ENCODE measurements at places on chromosomes 3 and 15.
A peak's percentile ranks its signal among the peaks of the same experiment; 100 is the strongest.

DNA sequence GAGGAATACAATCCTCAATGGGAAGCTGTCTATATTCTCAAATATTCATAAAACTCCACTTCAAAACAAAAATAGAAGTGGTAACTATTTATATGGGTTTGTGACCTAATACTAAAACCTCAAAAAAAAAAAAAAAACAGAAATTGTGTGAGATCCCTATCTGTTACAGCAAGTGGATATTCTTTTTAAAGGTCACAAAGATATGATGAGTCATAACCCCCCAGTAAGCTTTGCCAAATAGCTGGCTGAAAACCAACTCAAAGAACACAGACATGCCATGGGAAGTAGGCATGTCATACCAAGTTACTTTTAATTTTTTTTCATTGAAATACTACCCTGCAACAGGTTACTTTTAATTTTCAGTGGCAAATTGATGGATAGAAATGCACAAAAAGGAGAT, 62.5 kb downstream of the CBLB start:
- DNase-seq, result no peak

DNA sequence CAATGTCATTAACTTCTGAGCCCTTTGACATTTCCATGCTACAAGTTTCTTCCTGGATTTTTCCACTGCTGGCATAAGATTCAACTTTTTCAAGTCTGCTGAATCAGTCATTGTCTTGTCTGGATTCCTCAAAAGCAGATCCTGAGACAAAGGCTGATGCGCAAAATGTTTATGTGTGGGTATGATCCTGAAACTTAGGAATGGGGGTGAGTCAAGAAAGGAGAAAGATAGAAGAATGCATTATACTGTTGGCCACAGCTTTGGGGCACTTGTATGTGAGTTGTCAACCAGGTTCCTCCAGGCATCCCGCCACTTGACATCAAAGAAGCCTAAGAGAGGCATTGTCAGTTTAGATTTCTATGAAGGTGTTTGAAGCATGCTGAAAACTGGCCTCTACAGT, 50.4 kb downstream of the FOXB1 start:
- no peak for DNase-seq

DNA sequence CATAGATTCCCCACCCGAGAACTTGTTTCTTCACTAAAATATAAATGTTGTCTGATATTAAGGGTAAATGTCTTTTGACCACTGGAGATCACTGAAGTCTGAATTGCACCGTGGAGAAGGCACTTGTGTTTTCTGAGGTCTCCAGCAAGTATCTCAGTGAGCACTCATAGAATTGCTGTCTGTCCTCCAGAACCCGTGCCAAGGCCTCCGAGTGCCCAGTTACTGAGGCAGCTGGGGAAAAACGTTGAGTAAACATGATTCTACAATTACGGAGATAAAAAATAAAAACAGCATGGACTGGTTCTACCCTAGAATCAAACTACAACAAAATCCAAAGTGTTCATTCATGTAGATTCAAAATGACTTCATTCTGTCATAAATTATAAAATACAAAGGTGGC, 60.0 kb downstream of the MLH1 start:
- DNase-seq, result no peak

DNA sequence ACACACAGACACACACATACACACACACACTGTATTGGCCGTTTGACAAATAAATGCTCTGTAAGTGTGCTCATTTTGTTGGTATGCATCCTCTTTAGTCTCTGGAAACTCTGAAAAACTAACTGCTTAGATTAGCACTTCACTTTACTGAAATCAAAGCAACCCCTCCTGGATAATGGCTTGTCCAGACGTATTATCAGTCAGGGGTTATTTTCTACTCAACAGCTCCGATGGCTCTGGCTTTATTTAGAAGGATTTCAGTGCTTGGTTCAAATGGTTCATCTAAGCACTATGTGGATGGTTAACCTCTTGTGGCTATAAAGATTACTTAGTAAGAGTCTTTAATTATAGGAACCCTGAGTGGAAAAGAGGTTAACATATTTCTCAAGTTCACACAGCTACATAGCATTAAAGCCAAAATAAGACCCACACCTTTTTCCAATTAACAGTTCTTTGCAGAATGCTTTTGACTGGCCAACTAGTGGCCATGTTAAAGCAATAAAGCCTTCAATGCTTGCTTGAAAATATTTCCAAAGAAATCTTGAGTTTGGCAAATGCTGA, 516.1 kb upstream of the NAALADL2 start:
- DNase-seq, result no peak

DNA sequence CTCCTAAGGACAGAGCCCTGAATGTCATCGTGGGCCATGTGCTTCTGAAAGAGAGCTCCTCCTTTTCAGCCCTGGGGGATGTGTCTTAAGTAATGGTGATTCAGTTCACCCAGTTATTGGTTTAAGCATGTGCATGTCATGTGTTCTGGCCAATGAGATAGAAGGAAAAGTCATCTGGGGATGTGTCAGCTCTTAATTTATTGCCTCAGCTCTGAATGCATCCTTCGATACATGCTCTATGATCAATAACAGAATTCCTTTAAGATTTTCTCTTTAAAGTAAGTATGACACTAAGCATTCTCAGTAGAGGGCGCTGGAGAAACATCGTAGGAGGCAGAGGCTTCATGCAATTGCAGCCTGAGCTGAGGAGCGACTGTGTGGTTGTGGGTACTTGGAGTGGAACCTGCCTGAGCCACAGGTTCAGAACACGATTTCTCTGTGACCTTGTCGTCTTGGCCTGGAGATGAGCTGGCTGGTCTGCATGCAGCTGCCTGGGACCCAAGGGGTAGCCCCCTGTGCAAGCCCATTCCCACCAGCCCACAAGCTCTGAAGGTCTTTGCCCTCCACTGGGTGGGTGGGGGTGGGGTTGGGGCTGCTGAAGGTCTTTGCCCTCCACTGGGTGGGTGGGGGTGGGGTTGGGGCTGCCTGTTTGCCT, 69.5 kb downstream of the C3orf38 start:
- peak; percentile 22 for DNase-seq

GRCh38 chr3:194766845-194767244, 81.2 kb downstream of the FAM43A start:
- no peak for DNase-seq

DNA sequence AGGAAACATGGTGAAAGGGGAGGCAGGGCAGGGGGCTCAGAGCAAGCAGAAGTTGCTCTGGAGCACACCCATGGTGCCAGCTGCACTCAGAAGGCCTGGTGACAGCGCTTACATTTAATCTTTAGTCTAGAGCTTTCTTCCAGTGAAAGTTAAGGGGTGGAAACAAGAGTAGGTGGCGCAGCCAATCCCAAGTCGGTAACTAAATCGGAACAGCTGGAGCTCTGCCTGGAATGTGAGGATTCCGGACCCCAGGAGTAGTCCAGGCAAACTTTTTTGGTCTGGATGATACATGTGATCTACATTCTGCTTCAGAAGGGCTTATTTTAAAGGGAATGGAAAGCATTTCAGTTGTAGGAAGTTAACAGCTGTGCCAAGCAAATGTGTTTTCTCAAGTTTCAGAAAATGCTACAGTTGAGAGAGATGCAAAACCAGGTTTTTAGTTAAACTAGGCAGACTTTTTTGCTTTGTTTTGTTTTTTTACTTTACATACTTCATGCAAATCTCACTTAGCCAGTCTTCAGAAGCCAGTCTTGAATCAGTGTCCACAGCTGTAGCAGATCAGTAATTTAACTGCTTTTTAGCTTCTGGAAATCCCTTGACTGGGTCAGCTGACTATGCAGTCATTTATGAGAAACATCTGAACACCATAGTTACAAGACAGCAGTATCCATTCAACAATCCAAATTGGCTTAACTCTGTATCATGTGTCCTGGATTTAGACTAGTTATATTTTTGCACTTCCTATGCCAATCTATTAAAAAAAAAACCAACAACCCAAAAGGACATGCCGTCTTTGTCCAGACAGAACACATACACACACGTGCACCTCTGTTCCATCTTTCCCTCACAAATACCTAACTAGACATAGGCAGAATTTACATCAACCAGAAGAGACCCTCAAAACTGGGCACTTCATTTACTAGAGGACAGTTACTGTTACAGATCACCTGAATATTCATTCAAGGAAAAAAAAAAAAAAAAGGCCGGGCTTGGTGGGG, 33.2 kb downstream of the ZNF106 start:
- peak; percentile 70 for DNase-seq

GRCh38 chr3:122969585-122970469, 57.7 kb downstream of the SEMA5B start:
- no peak for DNase-seq

DNA sequence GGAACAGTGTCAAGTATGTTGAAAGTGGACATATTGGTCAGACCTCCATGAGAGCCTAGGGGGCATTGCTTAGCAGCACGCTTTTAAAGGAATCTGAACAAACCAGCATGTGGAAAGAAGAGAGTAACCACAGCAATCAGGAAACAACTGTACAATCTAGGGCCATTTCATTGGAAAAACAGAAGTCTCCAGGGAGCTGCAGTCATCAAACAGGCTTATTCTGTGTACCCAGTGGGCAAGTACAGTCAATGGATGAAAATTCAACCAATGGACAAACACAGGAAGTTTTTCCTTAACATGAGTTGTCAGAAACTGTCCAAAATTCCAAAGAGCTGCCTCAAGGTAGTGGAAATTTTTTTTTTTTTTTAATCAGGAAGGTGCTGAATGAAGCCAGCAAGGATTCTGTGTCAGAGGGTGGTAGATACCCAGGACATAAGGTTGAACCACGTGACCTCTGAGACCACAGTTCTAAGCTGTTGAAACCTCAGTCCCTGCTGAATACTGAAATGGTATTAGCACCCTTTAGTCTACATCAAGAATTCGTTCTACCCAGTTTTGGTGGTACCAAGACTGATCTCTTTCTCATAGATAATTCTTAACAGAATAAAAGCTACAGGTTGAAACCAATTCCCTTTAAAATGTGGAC, 4.4 kb upstream of the DLG1 start:
- no peak for DNase-seq

DNA sequence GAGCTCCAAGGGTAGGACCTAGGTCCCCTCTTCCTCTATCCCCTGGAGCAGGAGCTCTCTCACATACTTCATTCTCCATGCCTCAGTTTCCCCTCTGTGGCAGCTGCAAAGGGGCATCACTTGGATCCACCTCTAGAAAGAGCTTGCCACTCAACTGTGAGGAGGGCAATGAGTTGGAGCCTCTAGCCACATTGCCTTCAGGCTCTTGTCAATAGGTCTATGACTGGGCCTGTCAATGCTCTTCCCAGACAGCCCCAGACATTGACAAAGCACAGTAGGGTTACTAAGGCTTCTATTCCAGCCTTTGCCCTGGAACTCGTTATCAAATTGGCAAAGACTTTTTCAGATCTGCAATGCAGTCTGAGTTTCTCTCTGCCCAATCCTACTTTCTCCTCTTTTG, 4.4 kb upstream of the VIPR1 start:
- DNase-seq, result no peak

DNA sequence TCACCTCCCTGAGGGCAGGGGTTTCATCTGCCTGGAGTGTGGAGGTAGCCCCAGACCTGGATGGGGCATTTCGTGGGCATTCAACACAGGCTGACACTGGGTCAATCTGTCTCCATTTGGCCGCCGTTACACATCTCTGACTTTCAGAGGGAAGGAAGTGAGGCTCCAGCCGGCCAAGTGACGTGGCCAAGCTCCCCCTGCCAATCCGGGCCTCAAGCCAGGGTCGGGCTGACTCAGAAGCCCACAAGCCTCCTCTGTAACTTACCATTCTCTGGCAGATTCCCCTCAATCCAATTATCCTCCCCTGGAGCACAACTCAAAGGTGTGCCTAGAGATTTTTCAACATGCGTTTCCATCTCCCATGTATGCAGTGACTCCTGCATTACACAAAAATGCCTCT, 227.6 kb downstream of the KLF13 start:
- no peak for DNase-seq

DNA sequence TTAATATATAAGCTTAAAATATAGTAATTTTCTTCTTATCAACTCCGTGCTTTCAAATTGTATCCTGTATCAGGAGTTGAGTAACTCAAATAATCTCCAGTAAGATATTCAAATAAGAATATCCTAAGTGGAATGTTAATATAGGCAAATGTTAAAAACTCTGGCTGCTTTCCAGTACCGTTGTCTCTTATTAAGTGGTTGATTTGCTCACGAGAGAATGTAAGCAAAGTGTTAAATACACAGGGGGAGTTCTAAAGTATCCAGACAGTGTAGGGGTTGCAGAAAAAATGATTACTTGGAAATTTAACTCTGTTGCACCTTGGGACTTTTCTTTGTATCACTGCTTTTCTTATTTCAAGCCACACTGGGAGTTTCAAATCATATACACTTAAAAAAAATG, 478.9 kb upstream of the TBL1XR1 start:
- DNase-seq, result no peak

DNA sequence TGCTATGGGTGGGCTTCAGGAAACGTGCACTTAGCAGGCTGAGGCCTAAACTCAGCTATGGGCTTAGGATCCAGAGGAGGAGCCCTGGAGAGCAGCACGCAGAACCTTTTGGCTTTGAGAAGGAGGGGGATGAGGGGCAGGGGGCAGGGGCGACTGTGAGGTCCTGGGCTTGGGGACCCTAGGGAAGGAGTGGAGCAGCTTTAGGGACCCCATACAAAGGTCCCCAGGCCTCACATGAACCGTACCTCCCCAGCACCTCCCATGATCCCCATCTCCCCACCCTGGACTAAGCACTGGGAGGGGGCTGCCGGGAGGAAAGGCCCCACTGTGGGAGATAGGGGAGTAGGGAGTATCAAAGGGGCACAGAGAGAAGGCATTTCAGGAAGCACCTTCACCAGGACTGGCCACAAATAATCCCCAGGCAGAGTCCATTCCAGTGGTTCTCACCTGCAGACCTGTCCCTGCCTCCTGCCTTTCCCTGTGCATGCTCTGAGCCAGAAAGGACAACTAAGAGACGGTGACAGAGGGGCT, 62.0 kb upstream of the KLF13 start:
- no peak for DNase-seq

GRCh38 chr3:183193762-183194689, 31.5 kb upstream of the LAMP3 start:
- DNase-seq, result no peak

DNA sequence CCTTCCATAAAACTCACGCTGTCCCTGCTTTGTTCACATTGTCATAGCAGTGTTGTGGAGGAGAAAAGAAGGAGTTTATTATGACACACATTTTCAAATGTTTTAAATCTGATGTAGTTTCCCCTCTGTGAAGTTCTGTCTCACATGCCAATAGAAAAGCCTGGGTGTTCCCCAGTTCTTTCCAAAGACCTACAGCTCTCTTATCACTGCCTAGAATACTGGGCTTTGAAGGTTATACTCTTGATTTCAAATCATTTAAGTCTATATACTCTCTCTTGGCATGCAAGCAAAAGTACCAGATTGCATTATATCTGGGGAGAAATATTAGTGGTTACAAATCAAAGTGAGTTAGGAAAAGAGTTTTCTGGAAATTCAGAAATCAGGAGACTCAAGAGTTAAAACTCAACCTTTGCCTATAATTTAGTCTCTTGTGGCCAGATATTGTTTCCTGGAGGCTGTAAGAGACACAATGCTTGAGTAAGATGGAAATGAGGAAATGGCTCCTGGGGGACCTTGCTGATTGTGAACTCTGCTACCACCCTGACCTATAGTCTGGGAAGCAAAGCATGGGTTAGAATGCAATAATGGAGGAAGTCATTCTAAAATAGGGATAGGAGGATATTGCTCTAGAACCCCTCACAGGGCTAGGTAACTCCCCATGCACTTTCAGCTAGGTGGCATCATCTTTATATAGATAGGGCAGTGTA, 182.8 kb downstream of the KCNAB1 start:
- DNase-seq, result no peak
